Activated CD4-positive, alpha-beta memory T cell treated with anti-CD3 and anti-CD28 coated beads, Interleukin-2, amount 10 ng/mL, durations not matched to agents 7 days and 5 days (primary cell): ENCODE measurements at places on chromosomes 4 and X. TPM values are rescaled to one million over a fixed set of nuclear protein-coding genes. Genes with fewer than 3 reads are reported as not detected.

- no peak overlapping the region for H3K27ac ChIP-seq
- DNase-seq = no peak
- no peak overlapping the region for H3K4me3 ChIP-seq
- no peaks in the 10 kb centered on the region for H3K27me3 ChIP-seq
- H3K4me1 ChIP-seq = peaks cover 2% of the 10 kb centered on the region
- peaks cover 2% of the 10 kb centered on the region for H3K36me3 ChIP-seq
Measured at GRCh38 chrX:77935886-77936285, 25.4 kb downstream of the ATP7A start.

- no peaks in the 10 kb centered on the region for H3K27me3 ChIP-seq
- peaks cover 20% of the 10 kb centered on the region for H3K36me3 ChIP-seq
- no peak overlapping the region for H3K4me3 ChIP-seq
- peaks cover 2% of the 10 kb centered on the region for H3K4me1 ChIP-seq
Measured at GRCh38 chr4:150476776-150477175, 105.2 kb upstream of the MAB21L2 start.

GRCh38 chr4:155667222-155667567 is 547 bp downstream of the GUCY1A1 start:
- no peak overlapping the region for H3K27ac ChIP-seq
- H3K4me1 ChIP-seq = peaks cover 15% of the 10 kb centered on the region
- H3K4me3 ChIP-seq = peak overlapping the region; percentile 74
- DNase-seq = peak; percentile 16

TCP11X2 gene
- total RNA-seq = not detected

MRPS18C gene
- total RNA-seq = 58.1 TPM
